ENCODE measurements at places on chromosomes 12 and 14.
A peak's percentile ranks its signal among the peaks of the same experiment; 100 is the strongest.

DNA sequence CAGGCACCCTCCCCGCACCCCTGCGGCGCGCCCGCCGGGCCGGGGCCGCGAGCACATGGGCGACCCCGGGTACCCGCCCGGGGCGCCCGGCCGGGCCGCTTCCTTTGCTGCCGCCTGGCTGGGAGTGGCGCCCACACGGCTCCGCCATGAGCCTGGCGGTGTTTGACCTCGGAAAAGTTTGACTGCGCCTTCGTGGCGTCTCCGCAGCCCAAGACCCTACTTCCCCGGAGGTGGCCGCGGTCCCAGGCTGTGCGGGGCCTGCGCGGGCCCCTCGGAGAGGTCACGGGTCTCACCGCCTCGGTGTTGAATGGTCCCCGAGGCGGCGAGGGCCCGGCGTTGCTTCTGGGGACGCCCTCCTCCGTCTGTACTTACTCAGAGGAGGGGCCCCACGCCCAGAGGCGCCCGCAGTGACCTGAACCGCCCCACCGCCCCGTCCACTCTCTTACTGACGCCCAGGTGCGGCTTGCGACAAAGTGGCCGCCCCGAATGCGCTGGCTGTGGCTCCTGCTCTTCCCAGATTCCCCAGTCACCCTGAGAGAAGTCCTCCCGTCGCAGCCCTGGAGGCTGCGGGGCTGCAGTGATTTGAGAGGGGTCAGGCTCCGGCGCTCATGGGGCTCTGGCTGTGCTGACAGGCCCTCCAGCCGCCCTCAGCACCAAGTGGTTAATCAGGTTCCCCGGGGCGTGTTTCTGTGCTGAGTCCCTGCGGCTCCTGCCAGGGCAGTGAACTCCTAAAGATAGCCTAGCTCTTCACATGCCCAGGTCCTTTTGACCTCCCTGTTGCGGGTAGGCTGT, 5.8 kb downstream of the KMT5A start:
- peak; percentile 28 for DNase-seq

DNA sequence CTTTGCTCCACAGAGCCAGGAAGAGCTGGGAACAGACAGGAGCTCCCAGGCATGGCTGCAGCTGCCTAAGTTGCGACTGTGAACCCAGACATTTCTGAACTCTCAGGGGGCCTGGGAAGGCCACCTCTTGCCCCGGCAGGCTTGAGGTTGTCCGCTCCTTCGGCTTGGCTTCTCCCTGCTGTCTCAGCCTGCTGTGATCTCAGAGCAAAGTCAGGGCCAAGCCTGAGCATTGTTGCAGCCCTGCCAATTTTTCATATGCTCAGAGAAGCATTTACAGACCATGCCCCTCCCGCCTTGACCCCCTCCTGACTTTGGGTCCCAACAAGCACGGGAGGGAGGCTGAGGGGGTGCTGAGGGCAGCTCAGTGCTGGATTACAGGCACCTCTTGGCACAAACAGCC, 1439.1 kb upstream of the FLRT2 start:
- no peak for DNase-seq

GRCh38 chr14:88563845-88564244, 1.0 kb downstream of the ZC3H14 start:
- DNase-seq = no peak

DNA sequence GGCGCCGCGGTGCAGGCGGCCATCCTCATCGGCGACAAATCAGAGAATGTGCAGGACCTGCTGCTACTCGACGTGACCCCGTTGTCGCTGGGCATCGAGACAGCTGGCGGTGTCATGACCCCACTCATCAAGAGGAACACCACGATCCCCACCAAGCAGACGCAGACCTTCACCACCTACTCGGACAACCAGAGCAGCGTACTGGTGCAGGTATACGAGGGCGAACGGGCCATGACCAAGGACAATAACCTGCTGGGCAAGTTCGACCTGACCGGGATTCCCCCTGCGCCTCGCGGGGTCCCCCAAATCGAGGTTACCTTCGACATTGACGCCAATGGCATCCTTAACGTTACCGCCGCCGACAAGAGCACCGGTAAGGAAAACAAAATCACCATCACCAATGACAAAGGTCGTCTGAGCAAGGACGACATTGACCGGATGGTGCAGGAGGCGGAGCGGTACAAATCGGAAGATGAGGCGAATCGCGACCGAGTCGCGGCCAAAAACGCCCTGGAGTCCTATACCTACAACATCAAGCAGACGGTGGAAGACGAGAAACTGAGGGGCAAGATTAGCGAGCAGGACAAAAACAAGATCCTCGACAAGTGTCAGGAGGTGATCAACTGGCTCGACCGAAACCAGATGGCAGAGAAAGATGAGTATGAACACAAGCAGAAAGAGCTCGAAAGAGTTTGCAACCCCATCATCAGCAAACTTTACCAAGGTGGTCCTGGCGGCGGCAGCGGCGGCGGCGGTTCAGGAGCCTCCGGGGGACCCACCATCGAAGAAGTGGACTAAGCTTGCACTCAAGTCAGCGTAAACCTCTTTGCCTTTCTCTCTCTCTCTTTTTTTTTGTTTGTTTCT, 1.7 kb downstream of the HSPA2 start:
- DNase-seq = no peak

GRCh38 chr14:68015356-68016254, 196.0 kb downstream of the RAD51B start:
- no peak for DNase-seq

- DNase-seq = no peak
These were observed 54.3 kb downstream of the CD9 start for GRCh38 chr12:6254491-6254890.

- no peak for DNase-seq
These were observed 129.0 kb upstream of the MED13L start for GRCh38 chr12:116406529-116406928.

DNA sequence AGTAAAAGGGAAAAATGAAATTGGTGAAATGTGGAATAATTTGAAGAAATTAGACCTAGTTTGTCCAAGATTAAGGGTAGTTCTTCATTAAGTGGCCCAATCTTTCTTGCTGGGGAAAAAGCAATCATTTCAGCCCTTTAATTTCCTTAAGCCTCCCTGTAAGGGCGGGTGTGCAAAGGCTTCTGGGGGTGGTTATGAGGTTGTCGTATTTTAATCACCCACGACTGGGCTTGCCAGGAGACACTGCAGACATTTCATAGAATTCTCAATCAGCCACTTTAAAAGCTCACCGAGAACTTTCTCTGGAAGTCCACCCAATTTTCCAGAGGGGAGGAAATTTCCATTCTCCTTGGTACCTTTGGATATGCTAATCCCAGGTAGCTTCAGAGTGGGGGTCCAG, 43.4 kb downstream of the DLK1 start:
- no peak for DNase-seq

GRCh38 chr14:89842837-89843236, 111.7 kb downstream of the EFCAB11 start:
- DNase-seq = no peak

GRCh38 chr12:45285717-45286116, 69.8 kb downstream of the ANO6 start:
- DNase-seq = no peak

- no peak for DNase-seq
These were observed 215.9 kb upstream of the BMP4 start for GRCh38 chr14:54172562-54172961.

DNA sequence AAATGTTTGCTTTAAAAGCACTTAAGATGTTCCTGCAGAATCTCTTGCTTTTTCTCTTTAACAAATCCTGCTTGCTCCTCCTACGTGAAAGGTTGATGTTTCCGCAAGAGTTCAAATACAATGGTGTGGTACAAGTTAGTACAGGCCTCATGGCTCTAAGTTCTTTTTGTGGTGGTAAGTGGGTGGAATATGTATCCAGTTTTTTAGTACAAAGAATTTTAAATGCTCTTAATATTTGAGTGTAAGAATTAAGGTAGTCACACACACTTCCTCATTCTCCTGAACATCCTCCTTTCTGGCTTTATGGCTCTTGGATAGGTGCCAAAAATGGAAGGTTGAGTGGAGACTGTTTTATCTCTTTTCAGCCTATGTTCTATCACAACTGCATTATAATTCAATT, 1.8 kb downstream of the OTOGL start:
- no peak for DNase-seq

DNA sequence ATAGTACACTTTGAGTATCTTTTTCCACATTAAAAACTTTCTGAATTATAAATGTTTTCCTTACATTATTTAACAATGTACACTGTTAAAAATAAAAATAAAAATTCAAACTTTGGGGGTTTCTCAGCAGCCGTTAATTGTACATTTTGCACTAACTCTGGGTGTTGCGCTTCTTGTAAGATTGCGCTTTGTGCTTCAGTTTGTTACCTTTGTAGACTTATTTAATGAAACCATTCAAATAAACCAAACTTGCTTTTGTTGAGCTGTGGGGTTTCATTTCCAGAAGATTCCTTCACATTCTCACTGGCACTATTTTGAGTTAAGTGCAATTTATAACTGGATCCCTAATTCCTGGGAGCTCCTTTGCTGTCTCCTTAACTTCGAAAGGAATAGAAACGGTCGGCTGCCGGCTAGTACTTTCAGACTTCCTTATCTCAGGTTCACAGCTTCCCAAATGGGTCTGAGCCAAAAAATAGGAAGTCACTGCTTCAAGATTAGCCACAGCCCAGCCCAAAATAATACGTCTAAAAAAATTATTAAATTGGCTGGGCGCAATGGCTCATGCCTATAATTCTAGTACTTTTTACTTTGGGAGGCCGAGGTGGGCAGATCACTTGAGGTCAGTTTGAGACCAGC, 38.2 kb downstream of the RAD52 start:
- DNase-seq = no peak

DNA sequence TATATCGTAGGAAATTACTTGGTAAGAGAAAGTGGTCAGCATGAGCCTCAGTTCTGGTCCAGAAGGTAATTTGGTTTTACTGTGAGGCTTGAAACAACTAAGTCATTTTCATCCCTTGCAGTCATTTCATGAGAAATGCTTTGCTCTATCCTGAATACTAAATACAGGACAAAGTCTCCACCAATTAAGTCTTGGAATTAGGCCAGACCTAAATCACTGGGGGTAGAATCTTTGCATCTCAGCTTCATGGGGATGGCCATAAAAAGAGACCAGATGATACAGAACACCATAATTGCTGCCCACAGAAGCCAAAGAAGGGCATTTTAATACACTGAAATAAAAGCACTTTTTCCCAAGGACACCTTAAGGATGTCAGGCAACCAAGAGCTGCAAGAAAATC, 277.9 kb upstream of the DCN start:
- DNase-seq = no peak

DNA sequence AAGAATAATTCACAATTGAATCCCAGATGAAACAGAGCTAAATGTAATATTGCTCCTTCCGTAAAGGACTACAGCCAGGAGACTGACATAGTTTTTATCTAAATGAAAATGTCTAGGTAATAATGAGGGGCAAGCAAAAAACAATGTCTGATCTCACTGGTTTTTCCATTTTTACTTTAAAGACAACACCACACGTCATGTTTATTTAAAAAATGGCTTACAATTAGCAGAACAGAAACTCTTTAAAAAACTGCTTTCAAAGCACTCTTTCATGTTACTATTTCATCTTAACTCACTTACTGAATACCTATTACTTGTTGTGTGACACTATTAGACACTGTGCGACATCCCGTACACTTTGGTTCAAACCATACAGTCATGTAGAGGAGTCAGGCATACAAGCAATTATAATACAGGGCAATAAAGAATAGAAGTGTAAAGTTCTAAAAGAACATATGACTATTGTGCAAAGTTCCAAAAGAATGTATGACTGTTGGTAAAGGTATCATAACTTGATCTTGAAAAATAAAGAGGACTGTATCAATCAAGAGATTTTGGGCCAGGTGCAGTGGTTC, 9.1 kb downstream of the BTBD7 start:
- DNase-seq = no peak

- no peak for DNase-seq
These were observed 179.9 kb upstream of the ATF7IP start for GRCh38 chr12:14185427-14186192.

DNA sequence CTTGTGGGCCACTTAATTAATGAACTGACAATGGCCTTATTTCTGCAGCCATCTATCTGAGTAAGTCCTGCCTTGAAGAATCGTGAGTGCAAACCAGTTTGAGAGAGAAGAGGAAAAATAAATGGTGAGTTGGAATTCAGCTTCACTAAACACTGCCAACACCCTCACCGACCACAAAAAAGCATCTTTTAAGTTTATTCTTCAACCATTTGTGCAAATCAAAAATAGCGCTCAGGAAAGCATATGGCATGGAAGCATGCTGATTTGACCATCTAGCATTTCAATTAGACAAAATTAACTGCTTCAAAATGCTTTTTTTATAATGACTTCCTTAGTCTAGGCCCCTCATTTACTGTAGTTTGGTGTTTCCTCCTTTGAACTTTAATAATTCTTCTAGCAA, 294.0 kb downstream of the PPFIA2 start:
- no peak for DNase-seq

GRCh38 chr12:76462668-76463224, 96.8 kb downstream of the OSBPL8 start:
- DNase-seq = no peak

- DNase-seq = no peak
These were observed 115.0 kb downstream of the TPH2 start for GRCh38 chr12:72053604-72054003.

DNA sequence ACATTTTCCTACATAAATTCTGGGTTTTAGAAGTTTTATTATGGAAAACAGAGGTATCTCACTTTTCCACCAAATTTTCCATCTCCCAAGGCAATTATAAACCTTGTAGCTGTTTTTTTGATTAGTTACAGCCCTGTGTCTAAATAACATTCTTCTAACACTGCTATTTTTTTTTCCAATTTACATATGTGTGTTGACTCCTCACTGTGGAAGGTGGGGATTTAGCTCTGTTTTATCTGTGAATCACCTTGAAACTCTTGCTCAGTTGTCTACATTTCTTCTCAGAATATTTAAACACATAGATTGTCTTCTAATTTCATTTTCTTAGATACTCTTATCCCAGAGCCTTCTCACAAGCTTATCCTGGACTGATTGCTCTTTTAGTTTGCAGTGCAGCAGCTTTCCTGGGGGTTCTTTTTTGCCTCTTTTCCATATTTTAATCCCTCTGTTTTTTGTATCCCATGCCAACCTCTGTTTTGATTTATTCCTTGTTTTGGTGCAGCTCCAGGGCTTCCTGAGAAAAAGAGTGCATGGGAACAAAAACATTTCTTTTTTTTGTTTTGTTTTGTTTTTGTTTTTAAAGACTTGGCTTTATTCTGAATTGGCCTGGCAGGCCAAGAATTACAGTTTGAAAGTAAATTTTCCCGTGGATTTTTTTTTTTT, 36.7 kb downstream of the TBC1D15 start:
- no peak for DNase-seq

GRCh38 chr12:52917800-52918199, 12.9 kb upstream of the KRT8 start:
- DNase-seq = no peak

GRCh38 chr14:71166180-71166837, 259.1 kb downstream of the PCNX1 start:
- DNase-seq = no peak

GRCh38 chr14:77825895-77826519, 26.1 kb downstream of the ADCK1 start:
- no peak for DNase-seq

DNA sequence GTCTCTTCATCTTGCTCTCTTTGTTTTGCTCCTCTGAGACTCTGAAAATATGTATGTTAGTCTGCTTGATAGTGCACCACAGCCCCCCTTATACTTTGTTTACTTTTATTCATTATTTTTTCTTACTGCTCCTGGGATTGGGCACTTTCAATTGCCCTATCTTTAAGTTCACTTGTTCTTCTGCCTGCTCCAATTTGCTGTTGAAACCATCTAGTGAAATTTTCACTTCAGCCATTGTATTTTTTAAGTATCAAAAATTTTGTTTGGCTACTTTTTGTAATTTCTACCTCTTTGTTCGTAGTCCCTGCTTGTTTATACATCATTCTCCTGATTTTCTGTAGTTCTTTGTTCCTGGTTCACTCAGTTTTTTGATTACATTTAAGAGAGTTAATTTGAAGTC, 223.3 kb downstream of the SLC38A4 start:
- no peak for DNase-seq
